Cerebellar nuclear complex (tissue), 1 donor: ENCODE measurements at places on chromosomes 7 and 10.

GRCh38 chr7:27677912-27678612 is 15.4 kb upstream of the HIBADH start:
- DNase-seq, result no peak

- no peak for DNase-seq
Observed at GRCh38 chr10:128579901-128580300, 453.7 kb upstream of the MKI67 start.

- no peak for DNase-seq
Observed at GRCh38 chr7:130397051-130397757, 16.9 kb downstream of the CPA1 start.

DNA sequence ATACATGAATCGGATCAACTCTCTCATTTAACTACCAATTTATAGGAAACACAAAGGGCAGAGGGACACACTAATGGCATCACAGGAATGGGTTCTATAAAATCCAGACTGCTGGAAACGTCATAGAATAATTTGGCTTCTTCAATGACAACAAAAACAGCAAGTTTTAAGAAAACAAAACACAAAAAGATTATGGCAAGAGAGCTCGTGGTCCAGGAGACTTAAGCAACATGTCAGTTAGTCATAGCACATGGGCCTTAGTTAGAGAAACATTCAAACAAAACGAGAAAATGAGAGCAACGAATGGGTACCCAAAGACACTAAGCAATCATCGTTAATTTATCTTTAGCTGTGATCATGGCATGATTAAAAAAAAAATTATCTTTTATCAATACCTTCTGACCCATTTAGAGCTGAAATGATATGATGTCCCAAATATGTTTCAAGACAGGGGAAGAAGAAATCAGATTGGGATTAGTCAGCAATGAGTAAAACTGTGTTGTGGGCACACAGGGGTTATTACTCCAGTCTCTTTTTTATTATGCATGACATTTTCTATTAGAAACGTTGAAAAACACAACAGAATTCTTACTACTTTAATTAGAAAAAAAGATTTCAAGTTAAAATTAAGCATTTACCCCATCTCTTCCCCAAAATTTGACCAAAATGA is 28.3 kb downstream of the NCAPG2 start:
- DNase-seq, result no peak

DNA sequence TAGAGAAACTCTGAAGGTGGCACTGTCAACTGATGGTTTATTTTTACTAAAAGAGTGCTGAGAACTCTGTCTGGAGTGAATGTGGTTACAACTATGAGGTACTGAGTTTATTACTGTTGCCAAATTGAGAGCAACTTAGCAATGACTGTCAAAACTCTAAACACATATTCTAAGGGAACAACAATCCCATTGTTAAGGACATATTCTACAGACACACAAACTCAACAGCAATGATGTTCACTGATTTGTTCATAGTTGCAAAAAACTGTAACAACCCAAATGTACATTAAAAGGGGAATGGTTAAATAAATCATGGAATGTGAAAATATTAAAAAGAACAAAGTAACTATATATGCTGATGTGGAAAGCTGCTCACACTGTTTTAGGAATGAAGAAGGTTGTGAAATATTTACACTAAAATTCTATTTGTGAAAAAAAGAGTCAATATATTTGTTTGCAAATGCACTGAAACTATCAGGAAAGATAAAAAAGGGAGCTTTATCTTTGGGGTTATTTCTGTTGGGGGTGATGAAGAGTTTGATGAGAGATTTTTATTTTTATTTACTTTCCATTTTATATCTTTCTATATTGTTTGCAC is 12.9 kb downstream of the PON2 start:
- no peak for DNase-seq

DNA sequence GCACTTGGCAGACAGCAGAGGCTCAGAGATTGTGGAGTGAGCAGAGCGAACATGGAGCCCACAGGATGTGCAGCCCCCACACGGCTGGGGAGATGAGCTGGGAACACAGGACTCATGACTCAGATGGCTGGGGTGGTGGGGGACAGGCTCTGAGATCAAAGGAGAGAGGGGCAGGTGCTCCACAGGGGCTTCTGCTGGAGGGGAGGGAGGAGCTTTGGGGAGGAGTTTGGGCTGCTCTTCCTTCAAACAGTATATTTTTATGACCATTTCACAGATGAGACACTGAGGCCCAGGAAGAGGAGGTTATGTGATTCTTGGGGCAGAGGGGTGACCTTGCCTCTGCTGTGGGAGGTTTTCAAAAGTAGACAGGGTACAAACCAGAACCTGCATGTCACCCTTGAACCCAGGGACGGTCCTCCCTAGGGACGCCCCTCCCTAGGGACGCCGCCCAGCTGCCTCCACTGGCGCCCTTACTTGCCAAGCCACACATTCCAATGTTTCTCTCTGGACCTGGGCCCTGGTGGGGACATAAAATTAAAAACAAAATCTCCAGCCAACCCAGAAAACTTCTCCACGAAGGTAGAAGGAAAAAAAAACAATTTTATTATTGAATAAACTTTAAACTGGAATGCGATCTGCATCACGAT is 981 bp upstream of the CRYGN start:
- no peak for DNase-seq
